ENCODE measurements at places on chromosomes 6 and 20.

DNA sequence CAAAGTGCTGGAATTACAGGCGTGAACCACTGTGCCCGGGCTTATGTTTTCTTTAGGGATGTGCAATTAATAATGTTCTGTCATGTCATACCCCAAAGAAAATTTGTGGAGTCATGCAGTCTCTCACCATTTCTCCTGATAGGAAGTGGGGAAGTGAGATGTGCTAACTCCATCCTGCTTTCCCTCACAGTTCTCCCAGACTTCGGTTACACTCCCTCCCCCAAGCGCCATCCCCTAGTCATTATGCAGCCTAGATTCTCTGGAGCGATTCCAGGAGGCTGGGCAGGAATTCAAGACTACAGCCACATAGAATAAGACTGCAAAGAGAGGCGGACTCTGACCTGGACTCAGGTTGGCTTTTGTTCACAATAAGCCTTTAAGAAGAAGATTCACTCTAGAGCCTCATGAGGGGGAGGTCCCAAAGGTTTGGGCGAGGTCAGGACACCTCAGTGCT lies 271.4 kb downstream of the ALDH8A1 start:
- DNase-seq: peak; percentile 93

GRCh38 chr6:67287566-67287965 lies 1347.5 kb upstream of the ADGRB3 start:
- no peak for DNase-seq

GRCh38 chr6:25769983-25770382 lies 15.4 kb downstream of the SLC17A4 start:
- no peak for DNase-seq

DNA sequence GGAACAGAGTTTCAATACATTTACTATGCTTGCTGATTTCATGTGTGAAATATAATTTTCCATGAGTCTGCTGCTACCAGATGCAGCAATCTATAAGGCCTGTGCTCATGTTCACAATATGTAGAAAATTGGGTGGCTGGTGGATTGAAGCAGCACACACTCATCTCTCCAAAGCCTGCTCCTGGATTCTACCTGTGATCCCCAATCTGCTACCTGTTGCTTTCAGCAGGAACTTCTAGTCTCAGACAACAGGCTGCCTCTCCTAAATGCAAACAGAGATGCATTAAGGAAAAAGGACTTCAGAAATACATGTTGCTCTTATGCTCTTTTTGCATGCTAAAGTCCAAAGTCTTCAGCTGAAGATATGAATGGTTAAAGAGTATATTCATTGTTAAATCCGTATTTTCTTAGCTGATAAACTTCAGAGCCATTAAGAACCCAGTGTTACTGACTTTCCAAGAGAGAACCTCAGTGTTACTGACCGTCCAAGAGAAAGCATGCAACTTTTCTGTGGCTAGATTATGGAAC lies 30.9 kb upstream of the MCM9 start:
- no peak for DNase-seq

GRCh38 chr20:32007787-32008616 lies 2.2 kb upstream of the CCM2L start:
- DNase-seq: no peak

DNA sequence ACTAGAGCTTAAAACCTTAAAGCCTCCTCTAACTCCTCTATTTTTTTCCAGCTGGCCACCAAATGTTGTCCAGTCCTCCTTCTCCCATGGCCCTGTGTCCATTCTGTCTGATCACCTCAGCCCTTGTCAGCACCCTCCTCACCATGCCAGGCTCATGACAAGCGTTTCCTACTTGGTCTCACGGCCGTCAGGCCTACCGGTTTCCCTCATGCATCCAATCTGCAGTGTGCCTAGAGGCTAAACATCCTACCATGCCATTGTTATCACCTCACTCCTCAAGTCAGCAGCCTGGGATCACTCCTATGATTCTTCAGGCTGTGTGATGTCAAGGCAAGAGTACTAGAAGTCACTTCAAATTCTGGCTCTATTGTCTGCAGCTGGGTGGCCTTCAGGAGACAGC lies 9.6 kb upstream of the TJAP1 start:
- DNase-seq: no peak

- no peak for DNase-seq
These were observed 244.7 kb upstream of the RNF24 start for GRCh38 chr20:4260102-4260501.

- DNase-seq: peak; percentile 83
These were observed 1.6 kb downstream of the KIAA0408 start for GRCh38 chr6:127457456-127458064.

DNA sequence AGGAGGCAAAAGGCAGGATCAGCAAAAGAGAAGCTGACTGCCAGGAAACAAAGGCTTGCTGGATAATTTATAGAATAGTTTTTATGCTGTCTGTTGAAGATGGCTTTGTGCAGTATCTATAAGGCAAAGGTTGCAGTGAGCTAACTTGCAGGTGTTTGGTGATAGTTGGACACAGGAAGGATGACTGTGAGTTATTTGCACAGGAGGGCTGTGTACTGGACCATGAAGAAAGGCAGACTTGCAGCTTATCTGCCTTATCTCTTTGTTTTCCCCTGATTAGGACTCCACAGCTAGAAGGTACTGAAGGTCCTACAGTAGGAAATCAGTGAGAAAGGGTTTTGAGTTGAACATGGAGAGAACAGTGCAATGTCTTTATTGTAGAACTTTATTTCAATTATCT lies 2.1 kb downstream of the BTN1A1 start:
- no peak for DNase-seq

GRCh38 chr20:64045346-64046011 lies 4.0 kb downstream of the SOX18 start:
- DNase-seq: no peak

- DNase-seq: no peak
These were observed 32.2 kb downstream of the OPRM1 start for GRCh38 chr6:154071236-154071635.

GRCh38 chr6:133456439-133456838 lies 215.3 kb downstream of the EYA4 start:
- DNase-seq: no peak

GRCh38 chr6:120966321-120966720 lies 368.0 kb downstream of the TBC1D32 start:
- no peak for DNase-seq

DNA sequence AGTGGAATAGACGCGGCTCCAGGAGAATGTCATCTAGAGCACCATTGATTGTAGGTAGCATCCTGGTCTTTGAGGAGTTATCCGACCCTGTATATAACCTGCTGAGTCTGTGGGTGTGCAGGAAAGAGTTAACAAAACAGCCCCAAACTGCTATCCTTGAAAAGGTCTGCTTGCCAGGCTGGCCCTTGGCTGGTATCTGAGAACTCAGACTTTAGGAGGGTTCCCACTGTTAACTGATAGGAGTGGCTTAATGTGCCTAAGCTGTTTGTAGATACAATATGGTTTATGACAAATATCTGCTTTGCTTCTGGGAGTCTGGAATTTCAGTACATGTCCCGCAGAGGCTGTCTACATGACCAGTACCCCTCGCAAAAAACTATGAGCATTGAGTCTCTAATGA lies 27.6 kb upstream of the MCUR1 start:
- no peak for DNase-seq

- peak; percentile 72 for DNase-seq
These were observed 243.9 kb upstream of the TCF21 start for GRCh38 chr6:133644892-133645619.

DNA sequence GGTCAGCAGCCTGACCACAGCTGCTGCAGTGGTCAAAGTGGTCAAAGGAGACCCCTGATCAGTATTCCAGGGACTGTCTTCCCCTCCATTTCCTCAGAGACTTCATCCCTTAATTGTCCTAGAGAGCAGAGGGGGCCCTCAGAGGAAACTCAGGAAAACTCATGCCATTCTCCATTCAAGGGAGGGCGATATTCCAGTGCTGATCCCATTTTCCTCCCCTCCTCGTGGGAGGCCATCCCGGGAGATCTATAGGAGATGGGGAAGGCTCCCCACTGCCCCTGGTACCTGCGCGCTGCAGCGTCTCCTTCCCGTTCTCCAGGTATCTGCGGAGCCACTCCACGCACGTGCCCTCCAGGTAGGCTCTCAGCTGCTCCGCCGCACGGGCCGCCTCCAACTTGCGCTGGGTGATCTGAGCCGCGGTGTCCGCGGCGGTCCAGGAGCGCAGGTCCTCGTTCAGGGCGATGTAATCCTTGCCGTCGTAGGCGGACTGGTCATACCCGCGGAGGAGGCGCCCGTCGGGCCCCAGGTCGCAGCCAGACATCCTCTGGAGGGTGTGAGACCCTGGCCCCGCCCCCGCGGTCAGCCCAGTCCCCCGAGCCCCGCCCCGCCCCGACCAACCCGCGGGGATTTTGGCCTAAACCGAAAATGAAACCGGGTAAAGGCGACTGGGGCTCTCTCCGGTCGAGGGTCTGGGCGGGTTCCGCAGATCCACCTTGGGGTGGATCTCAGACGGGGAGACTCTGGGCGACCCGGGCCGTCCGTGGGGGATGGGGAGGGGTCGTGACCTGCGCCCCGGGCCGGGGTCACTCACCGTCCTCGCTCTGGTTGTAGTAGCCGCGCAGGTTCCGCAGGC lies 878 bp downstream of the HLA-C start:
- no peak for DNase-seq

Data from fibroblast of skin of right quadriceps (primary cell).